AG09319 (cell line): ENCODE measurements at places on chromosomes 7 and 10.

DNA sequence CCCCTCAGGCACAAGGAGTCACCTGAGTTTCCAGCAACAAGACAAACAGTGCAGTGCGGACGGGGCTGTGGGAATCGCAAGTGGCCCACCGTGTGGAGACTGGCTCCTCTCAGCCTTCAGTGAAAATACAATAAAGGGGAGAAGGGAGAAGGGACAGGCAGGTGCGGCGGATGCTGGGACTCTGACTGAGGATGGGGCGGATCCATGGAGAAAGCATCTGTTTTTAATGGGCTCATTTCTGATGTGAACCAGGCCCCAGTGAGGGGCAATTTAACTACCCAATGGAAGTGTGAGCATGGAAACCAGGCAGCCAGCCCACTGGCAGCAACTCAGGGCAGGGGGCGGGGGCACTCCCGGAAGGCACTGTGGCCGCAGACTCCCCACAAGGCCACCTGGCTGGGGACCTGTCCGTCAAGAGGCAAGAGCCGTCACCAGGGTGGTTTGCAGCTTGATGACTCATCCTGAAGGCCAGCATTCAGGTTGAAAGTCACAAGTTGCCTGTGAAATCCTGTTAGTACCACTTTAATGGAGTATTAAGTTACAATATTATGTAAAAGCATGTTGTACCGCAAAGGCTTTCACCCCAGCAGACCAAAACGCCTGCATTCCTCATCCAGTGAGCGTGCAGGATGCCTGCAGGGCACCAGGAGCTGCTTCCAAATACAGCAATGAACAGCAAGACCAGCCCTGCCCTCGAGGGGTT lies 476.4 kb downstream of the PTPRN2 start:
- no peak for DNase-seq

GRCh38 chr7:101519324-101520023 lies 109.6 kb downstream of the MYL10 start:
- peak; percentile 87 for DNase-seq

DNA sequence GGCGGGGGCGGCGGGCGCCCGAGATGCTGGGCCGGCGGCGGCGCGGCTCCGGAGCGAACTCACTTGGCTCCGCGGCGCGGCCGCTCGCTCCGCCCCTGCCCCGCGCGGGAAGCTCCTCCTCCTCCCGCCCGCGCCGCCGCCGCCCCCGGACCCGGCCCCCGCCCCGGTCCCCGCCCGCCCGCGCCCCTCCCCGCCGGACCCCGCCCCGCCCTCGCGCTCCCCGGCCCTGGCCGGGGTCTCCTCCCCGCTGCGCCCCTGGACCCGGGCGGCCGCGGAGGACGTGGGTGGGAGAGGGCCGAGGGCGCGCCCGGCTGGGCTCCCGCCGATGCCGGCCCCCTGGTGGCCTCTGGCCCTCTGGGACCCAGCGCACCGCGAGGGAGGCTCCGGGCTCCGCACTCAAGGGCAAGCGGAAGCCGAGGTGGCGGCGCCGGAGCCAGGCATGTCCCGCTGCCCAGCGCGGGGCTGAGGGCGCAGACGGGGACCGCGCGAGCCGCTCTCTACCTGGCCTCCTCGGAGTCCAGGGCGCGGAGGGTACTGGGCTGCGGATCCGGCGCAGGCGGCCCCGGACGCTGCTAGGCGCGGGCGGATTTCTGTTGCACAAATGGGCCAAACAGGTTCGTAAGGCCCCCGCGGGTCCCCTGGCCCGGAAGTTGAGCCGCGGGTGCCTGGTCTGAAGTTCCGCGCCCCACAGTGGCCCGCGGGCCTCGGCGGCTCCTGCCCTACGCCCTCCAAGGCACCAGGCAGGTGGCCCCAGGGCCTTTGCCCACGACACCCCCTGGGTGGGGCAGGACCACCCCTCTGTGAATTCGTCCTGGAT lies at the start of gene TCERG1L:
TCERG1L (minus strand) TSS at position 61 of the 817 bp plus-strand sequence. CDS start 86 bp downstream, outside the sequence.
- no peak for DNase-seq

- no peak for DNase-seq
These were observed at the start of gene ACBD7 for GRCh38 chr10:15088428-15089261. Gene ACBD7, minus strand, starts transcription at chr10:15088776. Its CDS starts 48 bp downstream, at chr10:15088728.

DNA sequence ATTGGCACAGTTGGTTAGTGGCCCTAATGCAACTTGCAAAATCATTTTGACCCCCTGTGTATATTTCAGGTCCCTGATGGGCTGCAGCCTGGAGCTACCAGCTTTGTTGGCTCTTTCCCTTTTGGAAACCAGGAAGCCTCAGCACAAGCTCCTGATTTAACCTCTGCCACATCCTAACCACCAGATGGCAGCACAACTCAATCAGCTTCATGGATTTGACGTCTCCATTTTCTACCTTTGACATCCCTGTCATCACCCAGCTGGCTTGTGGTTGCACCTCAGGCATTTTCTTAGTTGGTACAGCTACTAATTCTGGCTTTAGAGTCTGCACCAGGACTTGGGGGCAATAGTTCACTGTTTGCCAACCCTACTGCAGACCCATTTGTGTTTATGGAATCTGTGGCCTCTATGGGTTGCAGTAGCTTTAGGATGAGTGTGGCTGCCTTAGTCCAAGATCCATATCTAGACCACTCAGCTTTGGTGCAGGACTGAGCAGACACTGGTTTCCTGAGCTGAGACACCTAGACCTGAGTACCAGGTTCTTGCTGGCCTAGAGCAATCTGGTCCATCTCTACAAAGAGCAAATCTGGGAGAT lies 456.2 kb downstream of the REEP3 start:
- DNase-seq, result no peak

- DNase-seq, result peak; percentile 58
These were observed 198.2 kb downstream of the MLLT10 start for GRCh38 chr10:21732067-21732772.

- no peak for DNase-seq
These were observed 12.5 kb upstream of the TMEM72 start for GRCh38 chr10:44898665-44899064.

- DNase-seq, result no peak
These were observed 96.9 kb upstream of the PPP2R2D start for GRCh38 chr10:131803860-131804425.

GRCh38 chr10:74391786-74392185 lies 240.8 kb downstream of the ADK start:
- DNase-seq, result no peak

DNA sequence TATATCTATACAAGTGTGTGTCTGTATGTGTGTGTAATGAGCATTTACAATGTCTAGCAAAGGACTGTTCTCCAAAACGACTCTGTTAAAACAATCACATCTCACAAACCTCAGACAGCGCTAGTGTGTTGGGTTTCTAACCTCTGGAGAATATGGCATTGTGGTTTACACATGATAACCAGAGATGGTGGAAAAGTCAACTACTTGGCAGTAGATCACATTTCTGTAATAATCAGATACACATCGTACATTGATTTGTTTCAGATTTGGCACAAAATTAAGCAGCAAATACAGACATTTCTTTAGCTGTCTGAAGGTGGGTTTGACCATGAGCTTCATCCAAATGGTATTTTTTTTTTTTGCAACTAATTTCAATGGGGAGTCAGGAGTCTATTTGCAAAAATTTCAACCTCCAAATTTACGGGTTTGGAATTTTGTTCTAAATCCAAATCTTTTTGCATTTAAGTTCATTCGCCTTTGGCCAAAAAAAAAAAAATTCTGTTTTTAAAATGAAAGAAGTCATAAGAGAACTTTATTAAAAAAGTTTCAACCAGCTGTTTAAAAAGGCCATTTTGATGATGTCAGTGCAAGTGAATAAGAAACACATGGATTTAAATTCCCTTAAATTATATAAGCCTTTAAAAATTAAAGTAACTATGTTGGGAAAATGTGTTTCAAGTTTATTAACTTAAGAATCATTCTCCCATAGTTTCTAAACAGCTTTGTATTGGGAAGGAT lies 127.8 kb downstream of the TMEM26 start:
- no peak for DNase-seq

- DNase-seq, result no peak
These were observed 64.9 kb downstream of the SEC23IP start for GRCh38 chr10:119957451-119957850.

DNA sequence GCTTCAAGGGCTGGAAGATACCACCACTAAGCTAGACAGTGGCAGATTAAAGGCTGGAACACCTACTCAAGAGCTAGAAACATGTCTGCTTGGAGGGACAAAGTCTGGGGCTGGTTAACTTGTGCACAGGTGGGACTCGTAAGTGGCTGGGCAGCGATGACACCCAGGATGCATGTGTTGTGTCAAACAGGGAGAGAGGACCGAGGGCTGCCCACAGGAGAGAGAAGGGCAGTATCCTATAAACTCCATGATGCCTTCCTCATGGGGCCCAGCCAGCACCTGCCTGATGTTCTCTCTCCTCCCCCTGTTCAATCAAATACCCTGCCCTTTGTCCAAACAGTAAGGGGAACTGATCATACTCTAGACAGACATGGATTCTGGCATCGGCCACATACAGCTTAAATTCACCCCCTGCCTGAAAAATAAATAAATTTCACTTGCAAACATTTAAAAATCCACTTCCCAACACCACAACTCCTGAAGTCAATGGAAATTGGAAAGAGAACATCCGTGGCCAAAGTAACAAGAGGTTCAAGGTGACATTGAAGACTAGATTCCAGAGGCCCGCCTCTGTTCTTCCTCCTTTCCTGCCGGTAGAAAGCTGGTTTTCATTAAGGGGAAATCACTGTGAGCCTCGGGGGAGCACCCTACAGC lies 50.6 kb downstream of the CHST15 start:
- no peak for DNase-seq

DNA sequence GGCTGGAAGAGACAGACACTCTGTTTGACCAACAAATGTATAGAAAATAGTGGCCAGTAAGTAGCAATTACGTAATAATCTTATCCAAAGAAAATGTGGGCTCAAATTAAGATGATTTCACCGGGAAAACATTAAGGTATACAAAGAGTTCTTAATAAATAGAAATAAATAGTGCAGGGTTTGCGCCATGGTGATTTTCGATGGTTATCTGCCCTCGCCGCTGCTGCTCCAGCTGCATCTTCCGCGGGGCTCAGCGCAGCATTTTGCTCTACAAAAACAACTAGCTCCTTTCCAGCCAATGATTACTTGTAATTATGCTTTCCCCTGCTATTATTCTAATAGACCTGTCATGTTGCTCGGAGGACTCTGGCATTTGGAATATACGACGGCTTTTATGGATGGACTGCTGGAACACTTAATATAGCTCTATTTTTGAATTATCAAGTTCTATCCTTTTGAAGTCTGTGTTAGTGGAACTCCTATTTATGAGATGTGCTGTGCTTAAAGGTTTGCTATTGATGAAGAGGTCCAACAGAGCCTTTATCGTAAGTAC lies 103.8 kb downstream of the BUB3 start:
- DNase-seq, result no peak

DNA sequence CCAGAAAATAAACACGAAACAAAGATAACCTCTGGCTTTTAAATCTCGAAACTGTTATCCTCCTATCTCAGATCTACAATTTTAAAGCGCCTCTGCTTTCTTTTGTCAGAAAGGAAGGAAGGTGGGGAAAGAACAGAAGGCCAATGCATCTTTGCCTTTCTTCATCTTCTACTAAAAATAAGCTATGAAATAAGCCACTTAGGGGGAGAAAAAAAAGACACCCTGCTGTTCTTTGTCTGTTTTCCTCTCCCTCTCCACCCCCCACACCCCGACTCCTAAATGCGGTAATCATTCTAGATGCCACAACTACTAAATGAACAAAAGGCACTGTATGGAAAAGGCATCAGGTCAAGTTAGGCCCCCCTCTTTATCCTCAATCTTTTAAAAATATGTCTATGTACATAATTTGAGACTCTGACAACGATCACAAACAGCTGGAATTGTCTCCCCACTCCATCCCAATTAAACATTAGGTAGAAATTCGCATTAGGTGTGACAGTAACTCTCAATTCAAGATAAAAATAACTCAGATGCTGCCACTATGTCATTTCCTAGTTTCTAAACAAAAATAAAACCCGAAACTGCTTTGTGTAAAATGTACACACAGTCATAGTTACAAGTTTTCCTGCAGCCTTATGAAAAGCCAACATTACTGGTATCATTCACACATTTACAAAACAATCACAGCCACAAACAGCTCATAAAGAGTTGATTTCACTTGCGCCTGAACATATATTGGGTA lies 2.4 kb downstream of the UBE2H start:
- no peak for DNase-seq

DNA sequence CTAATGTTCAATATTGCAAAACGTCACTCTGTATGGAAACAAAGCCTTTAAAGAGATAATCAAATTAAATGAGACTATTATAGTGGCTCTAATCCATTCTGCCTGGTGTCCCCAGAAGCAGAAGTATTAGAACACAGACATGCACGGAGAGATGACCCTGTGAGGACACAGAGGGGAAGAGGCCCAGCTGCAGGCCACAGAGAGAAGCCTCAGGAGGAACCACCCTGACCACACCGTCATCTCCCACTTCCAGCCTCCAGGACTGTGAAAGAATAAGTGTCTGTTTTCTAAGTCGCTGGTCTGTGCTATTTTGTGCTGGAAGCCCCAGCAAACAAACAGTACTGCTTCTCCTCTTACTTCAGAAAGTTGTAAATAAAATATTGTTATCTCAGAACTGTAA lies 283.5 kb upstream of the ADARB2 start:
- DNase-seq, result no peak

DNA sequence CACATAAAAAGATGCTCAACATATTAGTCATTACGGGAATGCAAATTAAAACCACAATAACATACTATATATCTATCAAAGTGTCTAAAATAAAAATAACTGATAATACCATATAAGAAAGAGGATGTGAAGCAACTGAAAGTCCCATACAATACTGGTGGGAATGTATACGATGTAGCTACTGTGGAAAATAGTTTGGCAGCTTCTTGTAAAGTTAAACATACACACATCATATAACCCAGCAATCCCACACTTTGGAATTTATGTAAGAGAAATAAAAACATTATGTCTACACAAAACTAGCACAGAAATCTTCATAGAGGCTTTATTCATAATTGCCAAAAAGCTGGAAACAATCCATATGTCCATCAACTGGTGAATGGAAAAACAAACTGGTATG lies 10.5 kb upstream of the COMMD3 start:
- DNase-seq, result no peak

DNA sequence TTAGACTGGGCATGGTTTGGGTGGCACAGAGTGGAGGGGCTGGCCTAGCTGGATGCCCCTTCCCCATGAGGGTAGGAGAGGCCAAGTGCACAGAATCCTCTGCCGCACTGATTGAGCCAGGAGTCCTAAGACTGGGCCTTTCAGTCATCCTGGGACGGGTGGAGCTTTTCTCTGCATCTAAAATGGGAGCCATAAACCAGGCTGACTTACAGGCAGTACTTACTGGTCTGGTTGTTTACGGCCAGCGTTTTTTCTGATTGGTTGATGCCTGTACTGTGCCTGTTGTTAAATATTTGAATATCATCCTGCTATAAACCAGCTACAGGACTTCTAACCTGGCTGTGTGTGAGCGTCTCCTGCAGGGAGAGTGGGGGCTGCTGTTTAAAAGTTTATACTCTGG lies 107.8 kb downstream of the CDH23 start:
- no peak for DNase-seq

DNA sequence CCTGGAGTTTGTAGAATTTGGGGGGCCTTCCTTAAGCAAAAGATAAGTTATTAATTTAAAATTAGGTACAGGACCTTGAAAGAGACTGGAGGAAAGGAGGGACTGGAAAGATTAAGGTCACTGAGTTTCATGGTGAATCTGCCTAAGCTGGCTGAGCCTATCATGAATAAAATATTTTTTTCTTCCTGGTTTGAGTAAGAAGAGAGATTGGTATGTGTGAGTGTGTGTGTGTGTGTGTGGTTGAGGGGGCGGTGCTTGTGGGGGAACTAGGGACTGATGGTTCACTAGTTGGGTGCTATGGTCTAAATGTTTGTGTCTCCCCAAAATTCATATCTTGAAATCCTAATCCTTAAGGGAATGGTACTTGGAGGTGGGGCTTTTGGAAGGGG lies 142.5 kb upstream of the PRKCQ start:
- no peak for DNase-seq

GRCh38 chr7:136640977-136641376 lies 227.5 kb upstream of the CHRM2 start:
- DNase-seq, result no peak
